ENCODE measurements at places on chromosomes 13 and 19.
A peak's percentile ranks its signal among the peaks of the same experiment; 100 is the strongest.

- no peak for DNase-seq
Measured at GRCh38 chr19:18672044-18672451, 11.4 kb upstream of the CRTC1 start.

GRCh38 chr19:10631874-10632273, 6.5 kb downstream of the SLC44A2 start:
- DNase-seq: no peak

GRCh38 chr19:40617961-40618360, 16.8 kb downstream of the LTBP4 start:
- no peak for DNase-seq

- no peak for DNase-seq
Measured at GRCh38 chr19:49889687-49890348, 6.9 kb downstream of the IL4I1 start.

DNA sequence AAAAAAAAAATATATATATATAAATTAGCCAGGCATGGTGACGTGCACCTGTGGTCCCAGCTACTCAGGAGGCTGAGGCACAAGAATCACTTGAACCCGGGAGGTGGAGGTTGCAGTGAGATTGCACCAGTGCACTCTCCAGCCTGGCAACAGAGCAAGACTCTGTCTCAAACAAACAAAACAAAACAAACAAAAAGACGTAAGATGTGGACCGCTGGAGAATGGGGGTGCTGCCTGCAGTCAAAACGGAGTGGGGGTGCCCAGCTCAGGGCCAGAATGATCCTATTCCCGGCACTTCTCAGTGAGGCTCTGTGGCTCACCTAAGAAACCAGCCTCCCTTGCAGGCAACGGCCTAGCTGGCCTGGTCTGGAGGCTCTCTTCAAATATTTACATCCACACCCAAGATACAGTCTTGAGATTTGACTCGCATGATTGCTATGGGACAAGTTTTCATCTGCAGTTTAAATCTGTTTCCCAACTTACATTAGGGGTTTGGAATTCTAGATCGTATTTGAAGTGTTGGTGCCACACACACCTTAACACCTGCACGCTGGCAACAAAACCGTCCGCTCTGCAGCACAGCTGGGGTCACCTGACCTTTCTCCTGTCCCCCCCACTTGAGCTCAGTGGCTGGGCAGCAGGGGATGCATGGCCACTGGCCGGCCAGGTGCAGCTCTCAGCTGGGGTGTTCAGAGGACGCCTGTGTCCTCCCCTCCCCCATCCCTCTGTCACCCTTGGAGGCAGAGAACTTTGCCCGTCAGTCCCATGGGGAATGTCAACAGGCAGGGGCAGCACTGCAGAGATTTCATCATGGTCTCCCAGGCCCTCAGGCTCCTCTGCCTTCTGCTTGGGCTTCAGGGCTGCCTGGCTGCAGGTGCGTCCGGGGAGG, at the start of gene F7:
Gene F7, plus strand, starts transcription at position 760 of the 889 bp plus-strand sequence. Its CDS starts 51 bp downstream, at position 811.
- DNase-seq: peak; percentile 55

- DNase-seq: no peak
Measured at GRCh38 chr19:48480558-48481500, 11.7 kb downstream of the CYTH2 start.

DNA sequence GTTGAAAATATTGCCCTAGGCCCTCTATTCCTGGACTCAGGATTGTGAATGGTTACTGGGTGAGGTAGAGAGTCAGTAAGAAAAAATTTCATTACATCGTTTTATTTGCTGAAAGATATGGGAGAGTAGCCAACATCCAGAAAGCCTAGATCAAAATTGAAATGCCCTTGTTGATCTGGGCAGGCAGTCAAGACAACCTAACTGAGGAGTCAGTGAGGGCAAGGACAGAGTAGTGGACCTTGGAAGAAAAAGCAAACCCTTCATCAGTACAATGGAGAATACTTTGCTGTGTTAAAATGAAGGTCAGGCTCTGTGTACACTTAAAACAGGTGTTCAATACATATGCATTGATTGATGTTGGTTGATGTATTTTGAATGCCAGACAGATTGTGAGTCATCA, 576.7 kb downstream of the OLFM4 start:
- no peak for DNase-seq

- DNase-seq: no peak
Measured at GRCh38 chr13:87280139-87280538, 391.0 kb upstream of the SLITRK5 start.

- DNase-seq: peak; percentile 46
Measured at GRCh38 chr13:101915755-101916107, 463.3 kb downstream of the ITGBL1 start.

GRCh38 chr19:38773469-38774177, at the start of gene LGALS7:
Gene LGALS7, minus strand, starts transcription at chr19:38773517. Its CDS starts 25 bp downstream, at chr19:38773492.
- no peak for DNase-seq

DNA sequence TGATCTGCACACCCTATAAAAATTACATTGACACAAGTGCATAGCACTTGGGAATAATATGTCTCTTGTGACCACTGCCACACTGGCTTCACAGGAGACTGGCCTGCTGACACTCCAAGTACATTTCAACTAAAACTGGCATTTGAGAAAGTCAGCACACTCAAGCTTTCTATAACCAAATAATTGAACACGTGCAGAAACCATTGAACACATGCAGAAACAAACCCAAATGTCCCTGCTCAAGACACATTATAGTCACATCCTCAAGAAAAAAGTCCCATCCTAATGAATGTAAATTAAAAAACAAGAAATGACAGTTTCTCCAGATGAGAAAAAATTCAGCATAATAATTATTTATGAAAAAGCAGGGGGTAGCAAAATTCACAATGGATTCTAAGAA, 1859.1 kb upstream of the PCDH20 start:
- DNase-seq: no peak

DNA sequence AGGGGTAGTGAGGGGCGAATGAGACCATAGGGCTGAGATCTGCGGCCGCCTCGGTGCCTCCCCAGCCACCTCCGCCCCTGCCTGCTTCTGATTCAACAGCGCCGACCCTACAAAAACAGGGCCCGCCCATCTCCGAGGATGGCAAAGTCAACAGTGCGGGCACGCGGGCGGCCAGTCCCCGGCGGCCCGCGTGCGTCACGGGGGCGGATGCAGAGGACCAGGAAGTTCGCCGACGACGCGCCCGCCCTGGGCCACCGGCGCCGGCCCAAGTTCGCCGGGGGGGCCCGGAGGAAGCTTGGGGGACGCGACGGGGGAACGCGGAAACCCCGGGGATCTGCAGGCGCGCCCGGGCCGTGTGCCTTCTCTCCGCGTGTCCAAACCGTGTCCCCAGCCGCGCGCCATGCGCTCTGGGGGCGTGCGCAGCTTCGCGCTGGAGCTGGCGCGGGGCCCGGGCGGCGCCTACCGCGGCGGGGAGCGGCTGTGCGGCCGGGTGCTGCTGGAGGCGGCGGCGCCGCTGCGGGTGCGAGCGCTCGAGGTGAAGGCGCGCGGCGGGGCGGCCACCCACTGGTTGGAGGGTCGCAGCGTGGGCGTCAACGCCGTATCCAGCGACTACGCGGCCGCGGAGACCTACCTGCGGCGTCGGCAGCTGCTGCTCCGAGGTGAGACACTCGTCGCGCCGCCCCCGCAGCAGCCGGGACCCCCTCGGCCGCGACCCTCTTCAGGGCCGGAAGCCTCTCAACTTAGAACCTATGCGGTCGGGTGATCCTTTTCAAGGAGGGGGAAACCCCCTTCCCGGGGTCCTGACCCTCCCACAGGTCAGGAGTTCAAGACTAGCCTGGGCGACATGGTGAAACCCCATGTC, 6.8 kb upstream of the ARRDC2 start:
- DNase-seq: peak; percentile 48

GRCh38 chr19:7923295-7924191, 2.4 kb downstream of the CTXN1 start:
- DNase-seq: no peak
